ENCODE measurements at places on chromosomes 16 and 17. TPM values are rescaled to one million over a fixed set of nuclear protein-coding genes. Genes with fewer than 3 reads are reported as not detected.

The KARS1 gene
- 15.3 TPM for total RNA-seq

The BORCS6 gene
- 11.6 TPM for total RNA-seq

The ALOX12 gene
- not detected for total RNA-seq

GRCh38 chr16:13436641-13437412 is 483.1 kb upstream of the ERCC4 start:
- H3K4me3 ChIP-seq = no peak overlapping the region
- H3K27ac ChIP-seq = no peak overlapping the region
- no peak for DNase-seq
- H3K36me3 ChIP-seq = no peaks in the 10 kb centered on the region
- no peaks in the 10 kb centered on the region for H3K27me3 ChIP-seq

DNA sequence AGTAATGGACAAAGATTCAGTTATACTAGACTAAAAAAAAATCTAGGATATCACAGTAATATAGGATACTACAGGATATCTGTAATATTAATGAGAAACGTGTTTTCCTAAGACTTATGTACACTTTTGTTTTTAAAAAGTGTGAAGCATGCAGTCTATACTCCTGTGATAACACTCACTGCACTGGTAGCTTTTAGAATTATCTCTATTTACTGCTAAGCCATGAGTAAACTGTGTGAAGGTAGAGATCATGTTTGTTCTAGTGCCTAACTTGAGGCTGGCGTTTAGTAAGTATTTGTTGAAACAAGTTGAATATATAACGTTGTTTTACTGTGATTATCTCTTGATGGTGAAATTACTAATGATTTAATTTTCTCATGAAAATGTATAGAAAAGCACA is 23.9 kb downstream of the RPA1 start:
- no peak overlapping the region for H3K4me3 ChIP-seq
- no peak overlapping the region for H3K27ac ChIP-seq
- H3K36me3 ChIP-seq = peaks cover 3% of the 10 kb centered on the region
- DNase-seq = no peak
- H3K4me1 ChIP-seq = no peaks in the 10 kb centered on the region
- no peaks in the 10 kb centered on the region for H3K27me3 ChIP-seq

GRCh38 chr17:82428546-82428945 is 10.2 kb upstream of the OGFOD3 start:
- H3K4me1 ChIP-seq = no peaks in the 10 kb centered on the region
- DNase-seq = no peak
- H3K4me3 ChIP-seq = no peak overlapping the region
- no peaks in the 10 kb centered on the region for H3K36me3 ChIP-seq

DNA sequence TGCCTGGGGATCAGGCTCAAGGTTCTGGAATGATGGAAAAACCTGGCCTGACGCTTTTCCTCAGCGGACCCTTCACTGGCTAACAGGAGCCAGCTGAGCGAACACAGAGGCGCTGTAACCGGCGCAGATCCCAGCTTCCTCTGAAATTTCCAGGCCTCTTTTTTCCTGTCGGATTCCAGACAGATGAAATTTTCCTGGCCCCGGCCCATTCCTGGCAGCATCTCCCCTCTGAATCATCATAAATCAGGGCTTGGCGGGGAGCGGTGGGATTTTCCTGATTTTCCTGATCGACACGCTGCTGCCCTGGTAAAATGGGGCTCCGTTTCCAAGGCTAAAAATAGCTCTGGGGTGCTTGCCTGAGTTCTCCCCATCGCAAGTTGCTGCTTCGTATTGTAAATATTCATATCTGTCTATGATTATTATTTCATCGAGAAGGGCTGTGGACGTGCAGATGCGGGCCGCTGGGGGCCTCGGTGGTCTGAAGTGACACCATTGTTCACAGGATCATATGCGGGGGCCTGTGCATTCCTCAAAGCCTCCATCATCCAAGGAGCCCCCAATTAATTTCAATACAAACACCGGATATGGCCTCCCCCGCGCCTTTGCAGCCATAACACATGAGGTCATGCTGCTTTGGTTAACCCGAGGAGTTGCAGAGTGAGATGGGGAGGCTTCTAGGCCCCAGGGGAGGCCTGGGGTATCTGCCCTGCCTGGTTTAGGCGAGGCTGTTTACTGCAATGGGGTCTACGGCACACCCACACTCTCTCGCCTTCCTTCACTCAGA is 45.8 kb upstream of the ETV4 start:
- H3K36me3 ChIP-seq = no peaks in the 10 kb centered on the region
- no peaks in the 10 kb centered on the region for H3K27me3 ChIP-seq
- peaks cover 5% of the 10 kb centered on the region for H3K4me1 ChIP-seq
- DNase-seq = peak; percentile 39
- peak overlapping the region; percentile 62 for H3K27ac ChIP-seq
- no peak overlapping the region for H3K4me3 ChIP-seq

DNA sequence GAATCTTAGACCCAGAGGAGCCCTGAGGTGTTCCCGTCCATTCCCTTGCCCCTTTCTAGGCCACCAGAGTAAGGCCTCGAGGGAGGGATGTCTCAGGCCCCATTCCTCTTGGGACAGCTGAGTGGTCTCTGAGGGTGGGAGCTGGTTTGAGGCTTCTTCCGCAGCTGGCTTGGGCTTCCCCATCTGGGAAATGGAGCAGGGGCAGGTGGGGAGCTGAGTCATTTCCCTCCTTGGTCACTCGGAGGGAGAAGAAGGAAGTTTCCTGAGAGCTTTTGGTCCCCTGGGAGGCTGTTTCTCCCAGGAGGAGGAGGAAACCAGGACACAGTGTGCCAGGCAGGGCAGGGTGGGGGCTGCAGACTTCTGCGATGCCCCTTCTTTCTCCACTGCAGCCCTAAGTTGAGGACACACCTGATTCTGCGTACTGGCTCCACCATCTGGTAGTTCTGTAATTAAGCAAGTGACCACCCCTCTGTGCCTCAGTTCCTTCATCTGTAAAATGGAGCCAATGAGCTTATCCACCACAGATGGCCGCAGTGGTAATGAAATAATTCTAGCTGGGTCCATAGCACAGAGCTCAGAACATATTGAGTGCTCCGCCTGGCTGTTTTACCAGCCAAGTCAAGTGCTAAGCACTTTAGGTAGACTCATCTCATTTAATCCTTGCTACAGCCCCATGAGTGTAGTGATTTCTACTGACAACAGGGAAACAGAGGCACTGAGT is 1.6 kb upstream of the KCNJ12 start:
- no peaks in the 10 kb centered on the region for H3K36me3 ChIP-seq
- DNase-seq = no peak
- H3K27me3 ChIP-seq = peaks cover 41% of the 10 kb centered on the region
- H3K27ac ChIP-seq = no peak overlapping the region

DNA sequence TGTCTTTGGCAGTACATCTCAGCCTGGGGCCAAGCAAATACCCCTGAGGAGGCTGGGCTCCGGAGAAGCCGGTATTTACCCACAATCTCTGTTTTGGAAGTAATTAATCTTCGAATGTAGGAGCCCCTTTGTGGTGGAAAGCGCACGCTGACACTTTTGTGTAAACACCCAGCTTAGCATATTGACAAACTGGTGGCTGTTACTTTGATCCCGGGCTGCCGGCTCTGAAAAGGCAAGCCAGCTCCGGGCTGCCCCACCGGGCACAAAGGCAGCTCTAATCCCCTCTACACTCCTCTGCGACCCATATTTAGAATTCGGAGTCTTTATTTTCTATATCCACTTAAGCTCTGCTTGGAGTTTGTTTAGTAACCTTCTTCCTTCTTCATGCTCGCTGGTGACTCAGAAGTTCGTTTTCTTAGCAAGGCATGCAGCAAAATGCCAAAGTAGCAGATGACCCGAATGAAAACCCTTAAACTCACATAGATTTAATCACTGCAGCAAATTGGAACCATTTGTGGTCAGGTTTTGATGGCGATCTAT is 144.0 kb upstream of the IRX3 start:
- H3K27me3 ChIP-seq = peaks cover 52% of the 10 kb centered on the region
- no peaks in the 10 kb centered on the region for H3K36me3 ChIP-seq
- no peak overlapping the region for H3K4me3 ChIP-seq
- H3K4me1 ChIP-seq = no peaks in the 10 kb centered on the region
